ENCODE measurements at places on chromosomes 2 and 18.

DNA sequence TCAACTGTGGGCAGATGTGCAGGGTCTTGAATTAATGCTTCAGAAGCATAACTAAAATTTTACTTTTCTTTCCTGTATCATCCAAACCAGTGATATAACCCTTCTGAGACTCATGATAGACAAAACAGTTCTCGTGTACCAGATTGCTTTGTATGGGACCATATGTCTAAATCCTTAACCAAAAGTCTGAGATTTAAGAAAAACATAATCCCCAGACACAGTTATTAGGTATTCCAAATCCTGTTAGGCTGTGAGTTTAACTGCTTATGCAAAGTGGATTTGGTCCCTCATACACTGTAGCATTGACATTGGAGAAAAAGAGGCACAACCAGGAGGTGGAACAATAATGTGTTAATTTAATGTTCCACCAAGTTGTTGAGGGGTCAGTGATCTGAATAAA lies 235.0 kb downstream of the PMAIP1 start:
- DNase-seq: no peak

- no peak for DNase-seq
Measured at GRCh38 chr2:173884025-173884802, 81.0 kb downstream of the SP3 start.

DNA sequence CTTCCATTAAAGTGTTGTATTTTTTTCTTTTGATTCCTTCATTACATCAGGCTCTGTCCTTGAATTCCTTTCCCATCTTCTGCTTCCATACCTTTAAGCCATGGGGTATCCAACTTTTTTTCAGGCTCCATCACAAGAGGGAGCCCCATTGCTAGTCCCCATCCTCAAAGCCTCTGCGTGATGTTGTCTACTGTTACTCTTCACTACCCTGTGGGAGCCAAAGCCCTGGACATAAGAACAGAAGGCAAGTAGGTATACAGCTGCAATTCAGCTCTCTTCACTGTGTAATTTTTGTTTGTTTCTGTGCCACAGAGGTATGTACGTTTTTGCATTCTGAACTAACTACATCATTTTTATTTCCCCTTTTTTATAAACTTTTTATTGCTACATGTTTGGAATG lies 36.6 kb upstream of the CCNYL1 start:
- no peak for DNase-seq

- peak; percentile 83 for DNase-seq
Measured at GRCh38 chr2:112627060-112628040, 18.4 kb upstream of the SLC20A1 start.

- no peak for DNase-seq
Measured at GRCh38 chr2:34229998-34230397, 630.9 kb upstream of the FAM98A start.

DNA sequence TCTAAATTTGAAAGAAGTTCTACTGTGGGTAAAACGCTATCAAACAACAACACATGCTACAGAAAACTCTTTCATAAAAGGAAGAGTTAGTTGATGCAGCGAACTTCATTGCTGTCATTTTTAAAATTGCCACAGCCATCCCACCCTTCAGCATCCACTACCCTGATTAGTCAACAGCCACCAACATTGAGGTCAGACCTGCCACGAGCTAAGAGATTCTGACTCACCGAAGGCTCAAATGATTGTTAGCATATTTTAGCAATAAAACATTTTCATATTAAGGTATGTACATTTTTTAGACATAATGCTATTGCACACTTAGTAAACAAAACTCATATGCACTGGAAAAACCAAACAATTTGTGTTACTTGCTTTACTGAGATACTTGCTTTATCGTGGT lies 347.1 kb downstream of the CLIP4 start:
- no peak for DNase-seq

DNA sequence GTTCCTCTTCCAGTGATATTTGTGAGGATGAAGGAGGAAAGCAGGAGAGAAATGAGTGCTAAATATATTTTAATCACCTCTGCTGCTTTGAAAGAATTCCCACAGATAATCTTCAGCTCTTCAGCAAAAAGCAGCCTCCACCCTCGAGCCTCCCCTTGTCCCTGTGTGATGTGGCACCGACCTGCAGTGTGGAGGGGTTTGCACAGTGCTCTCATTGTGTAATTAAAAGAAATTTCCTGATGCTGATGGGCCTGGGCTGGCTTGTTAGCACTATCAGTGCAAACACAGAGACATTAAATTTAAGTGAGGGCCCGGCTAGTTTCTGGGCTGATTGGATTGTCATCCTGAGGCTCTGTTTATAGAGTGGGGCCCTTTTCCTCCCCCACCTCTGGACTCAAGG lies 53.4 kb downstream of the KIF5C start:
- no peak for DNase-seq

DNA sequence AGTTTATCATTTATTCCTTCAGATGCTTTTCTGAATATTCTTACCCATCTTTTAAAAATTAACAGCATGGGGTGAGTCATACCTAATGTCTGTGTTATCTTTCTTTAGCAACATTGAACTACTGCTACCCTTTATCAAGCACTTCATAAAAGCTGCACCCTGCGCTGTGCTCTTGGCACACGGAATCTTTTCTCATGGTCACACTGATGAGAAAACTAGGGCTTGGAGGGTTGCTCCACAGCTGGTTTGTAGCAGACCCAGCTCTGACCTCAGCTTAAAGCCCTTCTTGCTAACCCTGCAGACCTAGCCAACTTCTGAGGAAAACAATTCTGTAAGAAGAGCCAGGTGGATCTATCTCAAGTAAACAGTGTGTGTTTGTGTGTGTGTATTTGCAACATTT lies 106.3 kb downstream of the RNF144A start:
- DNase-seq: peak; percentile 83

GRCh38 chr2:171178993-171179392 lies 18.3 kb upstream of the TLK1 start:
- DNase-seq: no peak

DNA sequence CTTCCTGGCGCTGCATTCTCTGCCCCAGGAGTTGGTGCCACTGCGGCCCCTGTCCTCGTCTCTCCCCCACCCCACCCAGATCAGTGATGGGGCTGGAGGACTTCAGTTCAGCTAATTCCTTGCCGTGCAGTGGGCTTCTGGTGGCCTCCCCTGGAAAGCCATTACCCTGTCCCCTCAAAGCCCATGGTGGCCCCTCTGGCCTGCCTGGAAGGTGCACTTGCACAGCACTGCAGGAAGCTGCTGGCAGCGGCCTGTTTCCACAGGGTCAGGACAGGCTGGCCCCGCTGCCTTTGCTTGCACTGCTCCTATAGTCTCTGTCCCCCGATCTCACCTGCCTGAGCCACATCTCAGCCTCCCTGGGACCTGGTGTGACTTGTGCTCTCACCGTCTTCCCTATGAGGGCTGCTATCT lies 105.1 kb downstream of the USP40 start:
- DNase-seq: no peak

DNA sequence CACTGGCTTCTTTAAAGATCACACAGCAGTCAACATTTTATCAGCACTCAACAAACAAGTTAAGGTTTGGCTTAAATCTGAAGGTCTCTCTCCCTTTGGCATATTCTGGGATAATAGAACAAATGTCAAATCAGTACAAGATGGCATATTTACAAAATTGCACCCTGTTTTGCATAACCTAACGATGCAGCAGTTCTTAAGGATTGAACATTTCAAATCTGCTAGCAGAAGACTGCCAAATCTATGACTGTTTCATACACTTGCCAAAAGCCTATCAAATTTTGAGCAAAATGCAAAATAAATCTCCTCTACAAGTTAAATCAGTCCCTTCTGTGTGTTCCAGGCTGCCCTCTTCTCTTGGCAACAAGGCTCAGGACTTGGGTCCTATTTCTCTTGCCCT lies 73.6 kb downstream of the DPP4 start:
- no peak for DNase-seq

DNA sequence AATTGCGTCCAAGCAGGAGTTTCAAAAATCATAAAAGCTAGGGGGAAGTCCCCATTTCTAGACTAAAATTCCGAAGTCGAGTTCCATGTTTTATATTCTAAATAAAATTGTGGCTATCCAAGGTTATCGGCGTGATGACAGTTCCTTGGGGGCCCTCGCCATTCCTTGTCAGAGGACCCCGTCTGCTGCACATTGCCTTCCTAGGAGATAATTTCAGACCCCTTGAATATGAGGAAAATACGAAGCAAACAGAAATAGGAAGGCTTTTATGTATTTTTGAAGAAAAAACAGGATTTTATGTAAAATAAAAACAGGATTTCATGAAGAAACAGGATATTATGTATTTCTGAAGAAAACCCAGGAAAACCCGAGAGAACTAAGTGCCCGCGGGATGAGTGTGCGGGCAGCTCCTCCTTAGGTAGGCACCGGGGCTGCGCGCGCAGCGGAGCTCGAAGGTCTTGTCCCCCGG lies 465 bp upstream of the PLEKHA3 start:
- DNase-seq: no peak

GRCh38 chr2:238203973-238204683 lies 633 bp upstream of the ILKAP start:
- no peak for DNase-seq

- no peak for DNase-seq
Measured at GRCh38 chr2:184261331-184261730, 337.0 kb upstream of the ZNF804A start.

DNA sequence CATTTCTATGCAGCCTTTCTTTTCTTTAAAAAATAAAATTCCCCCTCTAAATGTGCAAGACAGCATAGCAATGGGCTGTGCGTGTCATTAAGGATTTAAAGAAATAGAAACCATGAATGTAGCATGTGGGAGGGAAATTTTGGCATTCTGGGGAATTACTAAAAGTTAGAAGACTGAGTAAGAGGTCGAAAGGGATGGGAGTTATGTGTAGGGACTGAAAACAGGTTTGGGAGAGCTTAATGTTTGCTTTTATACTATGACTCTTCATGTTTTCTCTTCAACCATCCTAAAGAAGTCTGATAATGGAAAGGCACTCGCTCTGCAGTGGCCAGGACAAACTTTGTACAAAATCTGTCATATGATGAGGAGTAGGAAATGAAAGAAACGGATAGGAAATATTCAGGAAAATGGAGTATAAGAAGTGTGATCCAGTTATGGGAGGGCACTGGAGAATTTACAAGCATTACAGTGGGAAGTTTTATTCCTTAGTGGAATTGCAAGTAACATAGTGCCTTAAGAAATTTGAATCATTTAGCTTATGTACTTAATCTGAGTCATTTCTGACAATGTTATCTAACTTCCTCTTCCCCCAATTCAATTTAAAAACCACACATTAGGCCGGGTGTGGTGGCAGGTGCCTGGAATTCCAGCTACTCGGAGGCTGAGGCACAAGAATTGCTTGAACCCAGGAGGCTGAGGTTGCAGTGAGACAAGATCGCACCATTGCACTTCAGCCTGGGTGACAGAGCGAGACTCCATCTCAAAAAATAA lies 20.6 kb downstream of the TMEM87B start:
- DNase-seq: no peak

DNA sequence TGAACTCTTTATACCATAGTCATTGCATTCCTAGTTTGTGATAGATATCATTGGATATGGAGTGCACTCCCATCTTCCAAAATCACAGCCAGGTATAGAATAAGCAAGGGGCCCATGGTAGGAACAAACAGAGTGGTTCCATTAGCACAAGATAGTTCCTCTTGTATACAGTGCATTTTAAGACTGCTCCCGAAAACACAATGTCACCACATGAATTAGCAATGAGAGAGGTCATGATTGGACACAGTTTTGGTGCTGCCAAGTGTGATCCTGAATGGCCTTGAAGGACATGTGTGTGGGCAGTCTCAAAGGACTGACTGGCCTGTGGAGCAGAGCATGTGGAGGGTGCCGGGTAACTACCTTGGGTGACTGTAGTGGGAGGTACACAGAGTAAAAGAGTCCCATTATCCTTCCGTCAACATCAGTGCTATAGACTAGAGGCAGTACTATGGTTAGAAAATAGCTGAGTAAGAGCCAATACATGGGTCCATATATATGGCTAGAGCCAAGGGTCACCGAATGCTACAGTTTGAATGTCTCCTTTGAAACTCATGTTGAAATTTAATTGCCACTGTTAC lies 549.9 kb downstream of the DSC3 start:
- DNase-seq: no peak

DNA sequence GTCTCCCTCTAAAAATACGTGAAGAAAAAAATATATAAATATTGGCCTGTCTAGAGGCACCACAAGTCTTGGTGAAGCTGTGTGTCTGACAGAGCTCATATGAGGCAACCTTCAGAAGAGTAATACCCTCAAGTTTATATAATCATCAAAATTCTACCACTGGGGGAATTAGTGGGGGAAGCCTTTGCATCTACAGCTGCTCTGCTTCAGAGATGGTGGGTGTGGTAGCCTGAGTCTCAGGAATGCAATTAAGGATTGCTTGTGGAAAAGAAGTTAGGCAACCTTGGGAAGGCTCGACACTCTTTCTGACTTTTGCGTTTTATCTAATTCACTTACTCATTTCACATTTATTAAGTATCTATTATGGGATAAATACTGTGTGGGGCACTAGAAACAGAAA lies 17.4 kb downstream of the TPGS2 start:
- no peak for DNase-seq

- DNase-seq: no peak
Measured at GRCh38 chr18:54127759-54128378, 96.6 kb downstream of the MBD2 start.

DNA sequence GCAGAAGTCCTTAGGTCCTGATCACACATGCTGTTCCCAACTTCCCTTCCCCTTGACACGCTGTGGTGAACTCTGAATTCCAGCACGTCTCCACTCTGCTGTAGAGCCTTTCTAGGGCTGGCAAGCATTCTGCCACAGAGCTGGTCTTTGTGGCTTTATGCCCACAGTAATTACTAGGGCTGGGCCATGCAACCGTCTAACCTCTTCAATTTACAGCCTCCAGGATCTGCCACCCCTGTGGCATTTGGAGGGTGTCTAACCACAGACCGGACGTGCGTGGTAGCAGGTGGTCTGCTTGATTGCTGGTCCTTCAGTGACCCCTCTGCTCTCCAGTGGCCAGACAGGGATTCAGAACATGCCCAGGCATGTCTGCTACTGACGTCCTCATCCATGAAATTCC lies 43.1 kb upstream of the TGFA start:
- DNase-seq: no peak

All from posterior vena cava (tissue), 2 donors.